ENCODE measurements at places on chromosomes 7 and 10. TPM values are rescaled to one million over a fixed set of nuclear protein-coding genes. Genes with fewer than 3 reads are reported as not detected.

CUZD1 gene
- total RNA-seq: 1.1 TPM

SFMBT2 gene
- 9.2 TPM for total RNA-seq

SPDYE9 gene
- not detected for total RNA-seq

DNA sequence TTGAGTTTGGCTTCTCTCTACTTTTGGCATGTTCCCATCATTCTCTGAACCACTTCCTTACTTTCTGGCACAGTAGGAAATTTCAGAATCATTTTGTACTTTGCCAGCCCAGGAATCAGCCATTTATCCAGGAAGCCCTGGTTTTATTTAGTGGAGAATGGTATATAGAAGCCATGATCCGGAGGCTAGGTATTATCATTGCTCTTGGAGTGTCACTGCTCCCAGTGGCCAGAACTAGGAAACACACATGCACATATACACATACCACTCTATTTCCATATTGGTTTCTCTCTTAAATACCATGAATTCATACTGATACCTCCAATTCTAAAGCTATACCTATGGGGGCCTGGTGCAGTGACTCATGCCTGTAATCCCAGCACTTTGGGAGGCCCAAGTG is 36.3 kb downstream of the SUFU start:
- H3K27ac ChIP-seq: no peak overlapping the region
- no peak overlapping the region for H3K4me3 ChIP-seq
- DNase-seq: no peak

SLC16A9 gene
- 1.3 TPM for total RNA-seq

GDF2 gene
- total RNA-seq: not detected

GRCh38 chr7:36260481-36260880 is 107.4 kb downstream of the EEPD1 start:
- no peaks in the 10 kb centered on the region for H3K27me3 ChIP-seq
- peaks cover 3% of the 10 kb centered on the region for H3K4me1 ChIP-seq
- DNase-seq: no peak
- H3K36me3 ChIP-seq: no peaks in the 10 kb centered on the region
- no peak overlapping the region for H3K27ac ChIP-seq
- H3K4me3 ChIP-seq: no peak overlapping the region

GRCh38 chr7:100677308-100678267 is 4.0 kb downstream of the GNB2 start:
- no peaks in the 10 kb centered on the region for H3K27me3 ChIP-seq
- no peak for DNase-seq
- no peaks in the 10 kb centered on the region for H3K4me1 ChIP-seq
- H3K4me3 ChIP-seq: no peak overlapping the region

- H3K27ac ChIP-seq: no peak overlapping the region
- DNase-seq: no peak
- no peaks in the 10 kb centered on the region for H3K4me1 ChIP-seq
- H3K27me3 ChIP-seq: no peaks in the 10 kb centered on the region
Measured at GRCh38 chr7:33639552-33640197, 265.7 kb upstream of the BMPER start.

PNLIPRP3 gene
- total RNA-seq: not detected

GRCh38 chr10:13485623-13486022 is 43.2 kb downstream of the BEND7 start:
- no peak overlapping the region for H3K27ac ChIP-seq
- no peak overlapping the region for H3K4me3 ChIP-seq
- H3K36me3 ChIP-seq: no peaks in the 10 kb centered on the region
- no peaks in the 10 kb centered on the region for H3K4me1 ChIP-seq
- H3K27me3 ChIP-seq: no peaks in the 10 kb centered on the region

GRID2IP gene
- total RNA-seq: 0.39 TPM

- no peak overlapping the region for H3K4me3 ChIP-seq
- H3K36me3 ChIP-seq: no peaks in the 10 kb centered on the region
- DNase-seq: no peak
- no peaks in the 10 kb centered on the region for H3K4me1 ChIP-seq
- H3K27ac ChIP-seq: no peak overlapping the region
Measured at GRCh38 chr10:90321132-90321816, 536.6 kb downstream of the HTR7 start.

ANKRD61 gene
- total RNA-seq: not detected

GRCh38 chr10:48406204-48406603 is 99.7 kb downstream of the MAPK8 start:
- H3K27me3 ChIP-seq: no peaks in the 10 kb centered on the region
- H3K4me1 ChIP-seq: no peaks in the 10 kb centered on the region
- no peak overlapping the region for H3K4me3 ChIP-seq
- H3K36me3 ChIP-seq: no peaks in the 10 kb centered on the region
- no peak for DNase-seq

- no peaks in the 10 kb centered on the region for H3K27me3 ChIP-seq
- H3K36me3 ChIP-seq: no peaks in the 10 kb centered on the region
- DNase-seq: no peak
- H3K4me1 ChIP-seq: no peaks in the 10 kb centered on the region
Measured at GRCh38 chr7:45181991-45182855, 24.6 kb downstream of the RAMP3 start.

- H3K4me1 ChIP-seq: no peaks in the 10 kb centered on the region
- H3K36me3 ChIP-seq: no peaks in the 10 kb centered on the region
- H3K27ac ChIP-seq: no peak overlapping the region
Measured at GRCh38 chr7:143454091-143454680, 10.9 kb downstream of the TAS2R60 start.

VSTM2A gene
- total RNA-seq: not detected

GRCh38 chr10:100901051-100901450 is 11.7 kb upstream of the SLF2 start:
- no peak overlapping the region for H3K4me3 ChIP-seq
- H3K4me1 ChIP-seq: no peaks in the 10 kb centered on the region
- no peaks in the 10 kb centered on the region for H3K27me3 ChIP-seq
- no peaks in the 10 kb centered on the region for H3K36me3 ChIP-seq
- no peak for DNase-seq

GRCh38 chr7:82700741-82701140 is 257.2 kb upstream of the CACNA2D1 start:
- H3K27me3 ChIP-seq: no peaks in the 10 kb centered on the region
- no peak for DNase-seq
- H3K27ac ChIP-seq: no peak overlapping the region
- no peak overlapping the region for H3K4me3 ChIP-seq
- H3K36me3 ChIP-seq: no peaks in the 10 kb centered on the region
- H3K4me1 ChIP-seq: no peaks in the 10 kb centered on the region

GTPBP4 gene
- 46.9 TPM for total RNA-seq

GRCh38 chr10:47261121-47261520 is 38.9 kb upstream of the GDF10 start:
- H3K27me3 ChIP-seq: no peaks in the 10 kb centered on the region
- no peak overlapping the region for H3K27ac ChIP-seq
- H3K4me3 ChIP-seq: no peak overlapping the region
- no peaks in the 10 kb centered on the region for H3K4me1 ChIP-seq

DNA sequence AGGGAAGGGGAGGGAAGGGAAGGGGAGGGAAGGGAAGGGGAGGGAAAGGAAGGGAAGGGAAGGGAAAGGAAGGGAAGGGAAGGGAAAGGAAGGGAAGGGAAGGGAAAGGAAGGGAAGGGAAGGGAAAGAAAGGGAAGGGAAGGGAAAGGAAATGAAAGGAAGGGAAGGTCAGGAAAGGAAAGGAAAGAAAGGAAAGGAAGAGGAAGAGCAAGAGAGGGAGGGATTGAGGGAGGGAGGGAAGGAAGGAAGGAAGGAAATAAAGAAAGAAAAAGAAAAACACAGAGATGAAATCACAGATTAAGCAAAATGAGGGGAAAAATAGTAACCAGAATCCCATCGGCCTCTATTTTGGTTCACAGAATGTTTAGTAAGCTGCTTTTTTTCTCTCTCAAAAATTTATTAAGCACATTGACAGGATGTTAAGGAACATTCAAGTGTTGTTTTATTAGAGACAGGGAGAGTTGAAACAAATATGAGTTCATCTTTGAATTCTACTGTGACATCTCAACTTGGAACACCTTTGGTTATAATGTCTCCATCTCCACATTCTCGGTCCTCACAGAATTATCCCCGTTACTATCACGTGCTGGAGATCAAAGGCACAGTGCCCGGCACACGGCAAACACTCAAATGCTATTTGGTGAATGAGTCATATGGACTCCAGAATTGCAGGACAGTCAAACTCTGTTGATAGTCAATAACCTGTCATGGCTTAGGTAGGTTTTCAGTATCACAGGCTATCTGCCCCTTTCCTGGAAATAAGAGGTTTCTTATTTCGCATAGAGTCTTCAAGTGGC is 52.4 kb downstream of the ABCB1 start:
- H3K4me3 ChIP-seq: no peak overlapping the region
- no peaks in the 10 kb centered on the region for H3K4me1 ChIP-seq
- DNase-seq: no peak
- no peaks in the 10 kb centered on the region for H3K36me3 ChIP-seq
- H3K27me3 ChIP-seq: no peaks in the 10 kb centered on the region

DNA sequence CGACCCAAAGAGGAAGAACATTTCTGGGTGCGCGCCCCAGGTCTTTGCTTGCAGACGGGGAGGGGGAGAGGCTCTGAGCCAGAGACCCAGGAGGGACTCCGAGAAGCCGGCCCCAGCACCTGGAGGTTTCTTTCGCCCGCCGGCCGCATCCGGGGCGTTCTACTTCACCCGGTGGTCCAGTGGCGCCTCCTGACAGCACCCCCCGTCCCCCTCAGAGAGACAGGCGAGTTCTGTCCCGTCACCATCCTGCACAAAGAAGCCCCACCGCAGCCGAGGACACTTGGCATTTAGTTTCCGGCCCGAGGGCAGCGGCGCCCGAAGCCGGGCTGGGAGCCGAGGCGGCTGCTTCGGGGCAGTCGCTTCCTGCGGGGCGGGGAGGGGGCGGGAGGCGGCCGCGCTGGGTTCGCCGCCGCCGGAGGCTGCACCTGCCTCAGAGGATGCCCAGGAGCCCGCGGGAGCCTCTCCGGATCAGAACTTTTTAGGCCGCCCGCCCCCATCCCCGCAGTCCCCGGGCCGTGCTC is at the start of gene TMEM178B:
Gene TMEM178B, plus strand, starts transcription at position 424 of the 521 bp plus-strand sequence.
- no peaks in the 10 kb centered on the region for H3K36me3 ChIP-seq
- H3K27ac ChIP-seq: no peak within 1 kb of the TSS
- no peak for DNase-seq
- H3K4me3 ChIP-seq: peak within 1 kb of the TSS; percentile 37
- no peaks in the 10 kb centered on the region for H3K27me3 ChIP-seq

CDH23 gene
- total RNA-seq: 7.5 TPM

- no peak overlapping the region for H3K4me3 ChIP-seq
- H3K27ac ChIP-seq: no peak overlapping the region
- H3K4me1 ChIP-seq: no peaks in the 10 kb centered on the region
- peak; percentile 49 for DNase-seq
- H3K36me3 ChIP-seq: no peaks in the 10 kb centered on the region
- H3K27me3 ChIP-seq: no peaks in the 10 kb centered on the region
Measured at GRCh38 chr10:132279873-132280645, 27.7 kb downstream of the STK32C start.

- peak overlapping the region; percentile 70 for H3K27ac ChIP-seq
- no peak overlapping the region for H3K4me3 ChIP-seq
- DNase-seq: peak; percentile 43
- no peaks in the 10 kb centered on the region for H3K27me3 ChIP-seq
- no peaks in the 10 kb centered on the region for H3K36me3 ChIP-seq
- peaks cover 4% of the 10 kb centered on the region for H3K4me1 ChIP-seq
Measured at GRCh38 chr7:101935521-101936141, 118.2 kb downstream of the CUX1 start.

GRCh38 chr10:75020168-75020567 is 91.3 kb upstream of the SAMD8 start:
- no peak for DNase-seq
- H3K36me3 ChIP-seq: peaks cover 1% of the 10 kb centered on the region

DNA sequence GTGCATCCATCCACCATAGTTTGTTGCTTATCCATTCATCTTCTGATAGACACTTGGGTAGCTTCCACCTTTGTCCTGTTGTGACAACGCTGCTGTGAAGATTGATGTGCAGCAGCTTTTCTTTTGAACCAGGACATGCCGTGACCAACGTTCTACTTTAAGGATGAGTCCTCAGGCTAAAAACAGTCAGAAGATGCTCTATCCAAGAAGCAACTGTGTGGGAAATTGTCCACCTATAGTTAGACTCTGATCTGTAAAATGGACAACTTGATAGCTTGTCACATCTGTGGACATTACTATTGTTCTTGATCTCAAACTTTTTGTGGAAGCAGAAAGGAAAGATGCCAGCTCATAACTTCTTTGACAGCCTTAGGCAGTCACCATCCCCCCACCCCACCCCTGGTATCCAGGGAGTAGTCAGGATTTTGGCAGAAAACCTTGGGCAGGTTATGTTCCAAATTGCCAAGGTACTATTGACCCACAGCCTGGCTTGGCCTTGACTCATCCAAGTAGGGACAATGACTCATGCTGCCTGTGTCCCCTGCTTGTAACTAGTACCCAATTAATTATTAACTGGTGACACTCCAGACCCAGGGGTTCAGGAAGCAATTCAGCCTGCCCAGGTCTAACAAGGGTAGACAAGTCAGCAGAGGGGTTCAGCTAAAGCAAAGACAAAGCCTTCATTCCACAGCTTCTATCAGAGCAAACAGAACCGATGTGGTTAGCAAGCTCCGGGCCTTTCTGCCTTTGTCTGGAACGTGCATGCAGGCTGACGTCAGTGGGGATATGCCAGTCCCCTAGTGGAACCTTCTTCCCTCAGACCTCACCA is 99.6 kb upstream of the ANLN start:
- no peaks in the 10 kb centered on the region for H3K27me3 ChIP-seq
- no peak overlapping the region for H3K4me3 ChIP-seq
- no peaks in the 10 kb centered on the region for H3K36me3 ChIP-seq
- no peaks in the 10 kb centered on the region for H3K4me1 ChIP-seq
- H3K27ac ChIP-seq: peak overlapping the region; percentile 67
- DNase-seq: no peak

TDRD1 gene
- 0.78 TPM for total RNA-seq

DNA sequence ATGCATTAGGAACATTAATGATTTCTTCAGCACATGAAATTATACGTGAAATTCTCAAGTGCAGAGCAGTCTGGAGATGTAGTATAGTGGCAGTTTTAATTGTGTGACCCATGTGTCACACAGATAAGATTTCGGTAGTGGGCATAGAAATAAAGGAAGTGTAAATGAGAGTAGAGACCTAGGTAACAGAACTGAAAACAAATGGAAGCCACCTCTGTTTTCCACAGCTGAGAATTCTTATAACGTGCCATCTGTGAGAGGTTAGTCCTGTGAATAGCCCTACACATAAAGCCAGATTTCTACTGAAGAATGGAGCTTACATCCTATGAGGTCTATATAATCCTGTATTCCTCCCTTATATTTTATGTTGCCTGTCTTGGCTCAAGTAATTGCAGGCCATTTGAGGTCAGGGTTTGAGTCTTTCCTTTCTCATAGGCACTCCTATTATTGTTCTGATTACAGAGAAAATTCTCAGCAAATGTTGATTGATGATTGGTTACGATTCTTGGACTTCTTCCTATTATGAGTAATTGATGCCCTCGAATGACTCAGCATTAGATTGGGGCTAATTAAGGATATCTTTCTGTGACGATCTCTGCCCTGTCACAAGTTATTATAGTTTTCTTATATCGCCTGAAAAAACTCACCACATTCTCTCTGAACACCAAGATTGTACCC is 258.2 kb downstream of the KIF20B start:
- no peaks in the 10 kb centered on the region for H3K4me1 ChIP-seq
- H3K36me3 ChIP-seq: no peaks in the 10 kb centered on the region
- H3K27me3 ChIP-seq: no peaks in the 10 kb centered on the region
- H3K27ac ChIP-seq: no peak overlapping the region
- no peak overlapping the region for H3K4me3 ChIP-seq
- no peak for DNase-seq

- H3K4me1 ChIP-seq: no peaks in the 10 kb centered on the region
- H3K27ac ChIP-seq: no peak overlapping the region
- no peaks in the 10 kb centered on the region for H3K36me3 ChIP-seq
- no peak overlapping the region for H3K4me3 ChIP-seq
- DNase-seq: no peak
Measured at GRCh38 chr10:86046845-86047460, 319.6 kb downstream of the GRID1 start.

Data from aorta (tissue), 5 donors.